ENCODE measurements at places on chromosomes 6 and 20.

- DNase-seq = no peak
Observed at GRCh38 chr6:135097172-135097571, 42.5 kb upstream of the HBS1L start.

DNA sequence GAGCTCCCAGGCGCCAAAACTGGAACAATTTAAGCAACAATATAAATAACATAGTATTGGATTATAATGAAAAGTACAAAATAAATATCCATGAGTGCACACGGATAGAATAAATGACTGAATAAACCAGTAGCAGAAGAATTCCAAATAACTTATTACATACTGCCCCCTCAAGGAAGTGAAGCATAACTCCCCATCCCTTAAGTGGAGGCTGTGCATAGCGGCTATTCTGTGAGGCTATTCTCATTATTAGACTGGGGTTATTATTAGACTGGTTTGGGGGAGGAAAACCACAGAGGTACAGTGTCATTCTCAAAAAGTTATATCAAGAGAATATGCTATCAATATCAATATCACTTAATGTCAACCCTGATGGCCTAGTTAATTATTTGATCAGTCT is 94.4 kb upstream of the SIRPA start:
- DNase-seq = no peak

- no peak for DNase-seq
Observed at GRCh38 chr6:17621003-17621402, 20.9 kb downstream of the FAM8A1 start.

DNA sequence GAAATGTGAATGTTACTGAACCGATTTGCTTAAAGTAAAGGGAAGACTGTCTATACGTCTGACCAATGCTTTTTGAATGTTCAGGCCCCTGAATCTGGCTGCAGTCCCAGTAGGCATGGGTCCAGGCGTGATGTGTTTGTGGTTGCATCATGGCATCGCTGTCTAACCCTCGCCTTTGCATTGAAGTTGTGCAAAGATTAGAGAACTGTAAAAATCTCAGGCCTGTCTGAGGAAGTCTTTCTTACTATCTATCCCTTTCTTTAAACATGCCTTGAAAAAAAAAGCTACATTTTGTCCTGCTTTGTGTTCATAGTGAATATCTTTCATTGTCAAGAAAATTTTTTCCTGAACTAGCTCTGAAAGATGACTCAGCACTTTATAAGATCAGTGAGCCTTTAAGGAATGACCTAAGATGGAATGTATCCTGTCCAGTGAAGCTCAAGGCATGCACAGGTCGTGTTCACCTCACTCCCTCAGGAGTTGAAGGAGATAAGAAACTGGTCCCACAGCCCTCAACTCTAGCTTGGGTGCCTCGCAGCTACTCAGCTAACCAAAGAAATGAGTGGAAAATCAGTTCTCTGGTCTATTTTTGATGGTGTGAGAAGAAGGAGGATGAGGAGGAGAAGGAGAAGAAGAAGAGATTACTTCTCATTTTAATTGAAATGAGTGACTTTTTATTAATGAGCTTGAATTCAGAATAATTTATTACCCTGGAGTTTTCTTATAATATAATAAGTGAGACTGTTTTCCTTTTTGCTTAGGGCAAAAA is 48.6 kb downstream of the TPD52L1 start:
- DNase-seq = no peak
